ENCODE measurements at places on chromosomes 7 and 10.

DNA sequence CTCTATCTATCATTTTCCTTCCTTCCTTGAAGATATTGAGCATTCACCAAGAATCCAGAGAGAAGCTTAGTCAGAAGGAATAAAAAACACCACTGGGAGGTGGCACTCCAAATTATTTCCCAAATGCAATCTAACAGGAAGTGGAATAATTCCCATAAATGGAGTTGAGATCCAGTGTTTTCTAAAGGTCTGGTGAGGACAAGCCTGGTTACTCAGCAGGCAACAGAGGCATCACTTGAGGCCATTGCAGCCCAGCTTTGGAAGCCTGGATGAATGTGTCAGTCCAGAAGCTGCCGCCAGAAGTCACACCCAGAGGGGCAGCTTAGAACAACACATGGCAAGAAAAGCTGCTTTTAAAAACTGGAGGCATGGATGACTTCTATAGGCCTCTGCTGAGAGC, 288.9 kb upstream of the KLF6 start:
- DNase-seq, result peak; percentile 49
- peaks cover 26% of the 10 kb centered on the region for H3K4me1 ChIP-seq
- no peaks in the 10 kb centered on the region for H3K27me3 ChIP-seq
- no peak overlapping the region for H3K4me3 ChIP-seq

DNA sequence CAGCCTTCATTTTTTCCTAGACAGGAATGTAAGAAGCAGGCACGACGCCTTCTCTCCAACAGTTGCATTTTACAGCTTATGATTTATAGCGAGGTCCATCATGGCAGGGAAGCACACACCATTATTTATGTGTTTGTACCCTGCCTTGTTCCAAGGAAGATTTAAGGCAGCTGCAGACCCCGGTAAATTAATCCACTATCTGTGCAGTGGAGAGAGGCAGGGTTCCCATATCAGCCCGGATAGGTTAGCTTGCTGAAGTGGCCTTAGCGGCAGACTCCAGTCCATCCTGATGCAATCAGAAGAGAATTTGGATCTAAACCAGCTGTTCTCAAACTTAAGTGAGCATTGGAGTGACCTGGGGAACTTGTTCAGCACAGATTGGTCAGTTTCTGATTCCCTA, 359.4 kb downstream of the GALNT17 start:
- H3K27ac ChIP-seq, result no peak overlapping the region
- no peaks in the 10 kb centered on the region for H3K4me1 ChIP-seq
- no peaks in the 10 kb centered on the region for H3K36me3 ChIP-seq

- H3K4me1 ChIP-seq, result peaks cover 19% of the 10 kb centered on the region
- no peaks in the 10 kb centered on the region for H3K36me3 ChIP-seq
- no peaks in the 10 kb centered on the region for H3K27me3 ChIP-seq
- H3K27ac ChIP-seq, result no peak overlapping the region
Measured at GRCh38 chr7:24908166-24908565, 71.8 kb downstream of the OSBPL3 start.

- H3K4me1 ChIP-seq, result no peaks in the 10 kb centered on the region
- no peak overlapping the region for H3K4me3 ChIP-seq
- H3K27ac ChIP-seq, result no peak overlapping the region
- no peaks in the 10 kb centered on the region for H3K27me3 ChIP-seq
Measured at GRCh38 chr10:17882557-17882956, 69.2 kb upstream of the SLC39A12 start.

DNA sequence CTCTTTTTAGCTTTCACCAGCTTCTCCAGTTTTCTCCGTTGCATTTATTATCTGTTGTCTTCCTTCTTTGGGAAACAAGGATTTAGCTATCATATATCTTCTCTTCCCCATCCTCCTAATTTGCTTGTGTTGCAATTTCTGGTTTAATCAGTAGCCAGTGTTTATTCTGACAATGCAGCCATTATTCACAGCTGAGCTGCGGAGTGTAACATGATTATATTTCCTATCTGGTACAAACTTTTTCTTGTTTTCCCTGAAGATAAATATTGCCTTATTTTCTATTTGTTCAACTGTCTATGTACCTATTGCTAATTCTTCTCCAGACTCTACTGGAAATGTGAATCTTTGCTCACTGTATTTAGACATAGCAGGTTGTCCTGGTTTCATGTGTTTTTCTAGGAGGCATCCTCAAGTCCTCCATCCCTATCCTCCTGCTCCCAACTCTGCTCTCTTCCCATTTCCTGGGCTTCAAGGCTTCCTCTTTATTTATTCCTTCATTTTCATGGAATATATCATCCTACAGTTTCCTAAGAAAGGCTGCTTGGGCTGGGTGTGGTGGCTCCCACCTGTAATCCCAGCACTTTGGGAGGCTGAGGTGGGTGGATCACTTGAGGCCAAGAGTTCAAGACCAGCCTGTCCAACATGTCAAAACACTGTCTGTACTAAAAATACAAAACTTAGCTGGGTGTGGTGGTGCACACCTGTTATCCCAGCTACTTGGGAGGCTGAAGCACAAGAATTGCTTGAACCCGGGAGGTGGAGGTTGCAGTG, 72.4 kb upstream of the KDM7A start:
- DNase-seq, result no peak
- no peak overlapping the region for H3K27ac ChIP-seq
- no peaks in the 10 kb centered on the region for H3K36me3 ChIP-seq
- no peak overlapping the region for H3K4me3 ChIP-seq
- H3K27me3 ChIP-seq, result no peaks in the 10 kb centered on the region
- H3K4me1 ChIP-seq, result peaks cover 7% of the 10 kb centered on the region

DNA sequence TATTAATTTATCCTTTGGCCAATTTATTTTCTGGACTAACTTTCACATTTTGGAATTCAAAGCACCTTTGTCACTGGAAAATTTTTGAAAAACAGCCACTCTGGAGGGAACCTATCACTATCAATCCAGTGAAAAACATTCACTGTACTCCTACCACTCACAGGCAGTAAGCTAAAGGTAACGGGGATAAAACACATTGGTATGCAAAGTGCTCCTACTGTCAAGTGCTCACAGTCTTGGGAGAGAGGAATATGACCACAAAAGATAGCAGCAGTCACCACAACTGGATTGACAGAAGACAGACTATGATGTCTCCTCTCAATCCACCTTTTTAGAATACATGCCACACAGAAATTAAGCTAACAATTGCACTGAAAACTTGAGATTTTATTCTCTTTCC, 13.3 kb downstream of the GSAP start:
- no peak overlapping the region for H3K27ac ChIP-seq
- no peak overlapping the region for H3K4me3 ChIP-seq
- H3K4me1 ChIP-seq, result no peaks in the 10 kb centered on the region
- no peaks in the 10 kb centered on the region for H3K36me3 ChIP-seq
- H3K27me3 ChIP-seq, result no peaks in the 10 kb centered on the region
- DNase-seq, result no peak

DNA sequence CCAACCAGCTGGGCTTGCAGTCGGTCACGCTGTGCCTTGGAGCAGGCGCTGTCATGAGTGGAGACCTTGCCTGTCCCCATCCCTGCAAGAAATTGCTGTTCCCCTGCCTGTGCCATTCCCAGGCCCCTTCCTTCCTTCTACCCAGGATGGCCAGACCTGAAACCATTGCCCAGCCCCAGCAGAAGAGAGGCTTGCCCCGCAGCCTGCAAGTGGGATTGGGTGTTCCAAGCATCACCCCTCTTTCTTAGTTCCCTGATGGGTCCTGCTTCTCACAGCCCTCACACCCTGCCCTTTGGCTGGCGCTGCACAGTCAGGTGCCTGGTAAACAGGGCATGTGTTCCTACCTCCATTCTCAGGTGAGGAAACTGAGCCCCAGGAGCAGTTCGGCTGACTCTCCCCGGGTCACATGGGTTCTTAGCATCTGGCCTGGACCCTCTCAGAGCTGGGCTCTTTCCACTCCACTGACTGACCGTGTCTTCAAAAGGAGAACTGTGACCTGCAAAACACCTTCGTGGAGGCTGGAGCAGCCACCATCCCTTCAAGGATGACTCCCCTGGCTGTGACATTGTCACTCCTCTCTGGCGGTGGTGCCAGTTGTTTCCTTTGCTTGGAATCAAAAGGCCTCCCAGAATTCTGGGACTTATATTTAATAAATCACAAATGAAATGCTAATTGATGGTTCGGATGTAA, 41.9 kb upstream of the PDCD4 start:
- H3K27ac ChIP-seq, result peak overlapping the region; percentile 53
- no peak overlapping the region for H3K4me3 ChIP-seq
- DNase-seq, result no peak
- peaks cover 41% of the 10 kb centered on the region for H3K4me1 ChIP-seq

- no peaks in the 10 kb centered on the region for H3K4me1 ChIP-seq
- peaks cover 4% of the 10 kb centered on the region for H3K36me3 ChIP-seq
- no peak overlapping the region for H3K27ac ChIP-seq
- H3K4me3 ChIP-seq, result no peak overlapping the region
- H3K27me3 ChIP-seq, result no peaks in the 10 kb centered on the region
Measured at GRCh38 chr10:88908194-88908593, 28.1 kb downstream of the STAMBPL1 start.

- no peak overlapping the region for H3K27ac ChIP-seq
- DNase-seq, result no peak
- H3K4me1 ChIP-seq, result no peaks in the 10 kb centered on the region
- H3K27me3 ChIP-seq, result no peaks in the 10 kb centered on the region
- no peak overlapping the region for H3K4me3 ChIP-seq
Measured at GRCh38 chr7:41879403-41879802, 176.5 kb upstream of the INHBA start.

DNA sequence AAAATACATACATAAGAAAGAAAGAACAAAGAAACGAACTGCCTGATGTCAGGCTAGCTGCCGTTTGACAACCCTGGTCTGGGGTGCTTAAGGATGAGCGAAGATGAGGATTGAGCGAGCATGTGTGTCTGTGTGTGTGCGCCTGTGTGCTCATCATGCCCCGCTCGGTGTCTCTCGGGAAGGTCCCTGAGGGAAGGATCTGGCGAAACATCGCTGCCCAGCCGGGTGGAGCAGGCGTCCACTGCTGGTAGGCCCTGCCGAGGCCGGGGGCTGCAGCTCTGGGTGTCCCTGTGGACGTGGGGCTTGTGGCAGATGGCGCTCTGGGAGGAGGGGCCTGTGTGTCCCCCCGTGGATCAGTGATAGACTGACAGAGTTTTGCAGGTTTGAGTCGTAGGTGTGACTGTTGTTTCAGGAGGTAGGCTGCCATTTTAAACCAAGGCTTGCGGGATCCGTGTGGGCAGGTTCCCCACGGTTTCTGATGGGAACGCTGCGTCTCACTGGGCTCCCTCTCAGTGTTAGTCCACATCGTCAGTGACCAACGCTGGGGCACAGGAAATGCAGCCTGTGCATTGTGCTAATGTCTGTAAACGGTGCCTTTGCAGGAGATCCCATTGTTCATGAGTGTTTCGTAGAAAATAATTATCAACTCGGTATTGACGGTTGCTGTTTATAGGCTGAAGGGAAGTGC, 5.9 kb upstream of the SUN1 start:
- DNase-seq, result no peak
- no peaks in the 10 kb centered on the region for H3K27me3 ChIP-seq

DNA sequence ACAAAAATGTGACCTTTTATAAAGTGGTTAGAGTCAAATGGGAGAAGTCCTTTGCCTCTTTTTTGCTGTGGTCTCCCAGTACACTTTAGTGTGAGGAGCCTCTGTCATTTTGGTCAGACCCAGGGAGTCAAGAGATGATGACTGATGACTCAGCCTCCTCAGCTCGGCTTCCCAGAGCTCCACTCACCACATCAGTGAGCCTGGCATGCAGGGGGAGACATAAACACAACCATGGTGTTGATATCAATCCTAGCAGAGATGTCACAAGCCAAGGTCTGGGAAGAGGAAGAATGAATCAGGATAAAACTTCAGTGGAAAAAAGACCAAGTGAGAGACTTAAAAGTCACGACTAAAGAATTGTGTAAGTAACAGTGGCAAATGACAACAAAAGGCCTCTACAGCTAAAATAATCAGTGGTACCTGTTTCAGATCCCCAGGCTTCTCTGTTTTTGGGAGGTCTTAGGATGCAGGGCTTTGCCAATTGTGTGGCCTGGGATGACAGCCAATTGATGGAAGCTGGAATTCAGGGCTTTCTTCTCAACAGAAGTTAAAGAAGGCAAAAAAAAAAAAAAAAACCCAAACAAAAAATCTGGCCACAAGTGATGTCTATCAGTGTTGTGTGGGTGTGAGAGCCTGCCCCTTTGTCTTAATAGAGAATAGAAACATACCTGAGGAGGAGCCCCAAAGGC, 50.2 kb downstream of the TFAM start:
- no peak overlapping the region for H3K4me3 ChIP-seq
- no peak for DNase-seq
- H3K36me3 ChIP-seq, result no peaks in the 10 kb centered on the region

DNA sequence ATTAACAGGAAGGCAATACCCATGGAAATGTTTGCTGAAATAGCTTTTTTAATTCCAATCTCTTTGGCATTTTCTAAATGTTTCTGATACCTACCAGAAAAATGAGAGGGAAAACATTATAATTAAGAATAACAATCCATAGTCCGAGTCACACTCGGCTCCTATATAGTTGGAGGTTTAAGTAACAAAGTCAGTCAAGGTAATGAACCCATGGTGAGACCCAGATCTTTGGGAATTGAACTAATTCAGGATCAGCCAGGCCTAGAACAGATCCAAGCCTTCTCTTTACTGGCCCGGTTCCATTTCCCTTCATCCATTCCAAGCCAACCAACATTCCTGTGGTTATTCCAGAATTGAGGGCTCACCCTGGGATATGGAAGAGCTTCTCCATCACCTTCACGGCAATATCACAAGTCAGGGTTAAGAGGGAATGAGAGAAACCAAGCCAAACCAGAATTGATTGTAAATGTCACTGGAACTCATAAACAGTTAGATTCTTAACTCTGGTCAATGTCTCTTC, 28.3 kb downstream of the ABCB4 start:
- DNase-seq, result no peak
- H3K36me3 ChIP-seq, result no peaks in the 10 kb centered on the region
- no peaks in the 10 kb centered on the region for H3K27me3 ChIP-seq
- no peak overlapping the region for H3K4me3 ChIP-seq
- H3K27ac ChIP-seq, result no peak overlapping the region

All from vagina (tissue), 2 donors.